Neural crest cell (in vitro differentiated cells): ENCODE measurements at places on chromosomes 5 and 9.

- peak overlapping the region; percentile 50 for H3K27ac ChIP-seq
- no peaks in the 10 kb centered on the region for H3K36me3 ChIP-seq
- peak; percentile 32 for DNase-seq
- peaks cover 19% of the 10 kb centered on the region for H3K4me1 ChIP-seq
These were observed 65.1 kb upstream of the IQGAP2 start for GRCh38 chr5:76337953-76338451.

DNA sequence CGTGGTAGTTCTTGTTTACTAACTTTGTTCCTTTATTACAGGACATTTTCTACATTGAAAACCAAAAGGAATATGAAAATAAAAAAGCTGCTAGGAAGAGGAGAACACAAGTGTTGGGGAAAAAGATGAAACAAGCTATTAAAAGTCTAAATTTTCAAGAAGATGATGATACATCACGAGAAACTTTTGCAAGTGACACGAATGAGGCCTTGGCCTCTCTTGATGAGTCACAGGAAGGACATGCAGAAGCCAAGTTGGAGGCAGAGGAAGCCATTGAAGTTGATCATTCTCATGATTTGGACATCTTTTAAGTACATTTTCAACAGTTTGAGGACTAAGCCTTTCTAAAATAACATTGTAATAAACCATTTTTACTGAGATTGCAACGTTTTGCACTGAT lies 23.8 kb downstream of the PHAX start:
- no peak overlapping the region for H3K4me3 ChIP-seq
- H3K27ac ChIP-seq: no peak overlapping the region
- no peaks in the 10 kb centered on the region for H3K27me3 ChIP-seq
- H3K36me3 ChIP-seq: peaks cover 2% of the 10 kb centered on the region
- no peak for DNase-seq

DNA sequence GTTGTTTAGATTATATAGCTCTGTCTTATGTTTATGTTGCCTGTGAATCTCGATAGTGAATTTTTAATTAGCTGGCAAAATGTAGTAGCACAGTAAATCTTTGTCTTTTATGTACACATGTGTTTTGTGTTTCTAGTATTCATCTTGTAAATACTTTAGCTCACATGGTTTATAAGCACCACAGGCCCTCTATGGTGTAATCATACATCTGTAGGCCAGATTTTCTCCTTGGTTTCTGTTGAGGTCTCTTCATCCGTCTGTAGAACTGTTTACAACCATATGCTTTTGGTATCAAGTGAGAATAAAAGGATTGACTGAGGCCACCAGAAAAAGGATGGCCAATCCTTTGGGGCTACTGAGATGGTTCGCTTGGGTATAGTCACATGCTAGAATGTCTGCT lies 45.0 kb downstream of the PRR16 start:
- H3K4me1 ChIP-seq: peaks cover 9% of the 10 kb centered on the region
- H3K36me3 ChIP-seq: no peaks in the 10 kb centered on the region
- no peak overlapping the region for H3K4me3 ChIP-seq
- no peak overlapping the region for H3K27ac ChIP-seq

GRCh38 chr5:172661526-172661925 lies 20.5 kb downstream of the NEURL1B start:
- no peak overlapping the region for H3K4me3 ChIP-seq
- no peak overlapping the region for H3K27ac ChIP-seq
- peaks cover 64% of the 10 kb centered on the region for H3K4me1 ChIP-seq
- no peak for DNase-seq
- H3K27me3 ChIP-seq: no peaks in the 10 kb centered on the region

GRCh38 chr5:116542619-116543018 lies 32.0 kb downstream of the SEMA6A start:
- H3K27me3 ChIP-seq: no peaks in the 10 kb centered on the region
- peaks cover 9% of the 10 kb centered on the region for H3K36me3 ChIP-seq
- no peak for DNase-seq
- H3K4me1 ChIP-seq: peaks cover 7% of the 10 kb centered on the region

DNA sequence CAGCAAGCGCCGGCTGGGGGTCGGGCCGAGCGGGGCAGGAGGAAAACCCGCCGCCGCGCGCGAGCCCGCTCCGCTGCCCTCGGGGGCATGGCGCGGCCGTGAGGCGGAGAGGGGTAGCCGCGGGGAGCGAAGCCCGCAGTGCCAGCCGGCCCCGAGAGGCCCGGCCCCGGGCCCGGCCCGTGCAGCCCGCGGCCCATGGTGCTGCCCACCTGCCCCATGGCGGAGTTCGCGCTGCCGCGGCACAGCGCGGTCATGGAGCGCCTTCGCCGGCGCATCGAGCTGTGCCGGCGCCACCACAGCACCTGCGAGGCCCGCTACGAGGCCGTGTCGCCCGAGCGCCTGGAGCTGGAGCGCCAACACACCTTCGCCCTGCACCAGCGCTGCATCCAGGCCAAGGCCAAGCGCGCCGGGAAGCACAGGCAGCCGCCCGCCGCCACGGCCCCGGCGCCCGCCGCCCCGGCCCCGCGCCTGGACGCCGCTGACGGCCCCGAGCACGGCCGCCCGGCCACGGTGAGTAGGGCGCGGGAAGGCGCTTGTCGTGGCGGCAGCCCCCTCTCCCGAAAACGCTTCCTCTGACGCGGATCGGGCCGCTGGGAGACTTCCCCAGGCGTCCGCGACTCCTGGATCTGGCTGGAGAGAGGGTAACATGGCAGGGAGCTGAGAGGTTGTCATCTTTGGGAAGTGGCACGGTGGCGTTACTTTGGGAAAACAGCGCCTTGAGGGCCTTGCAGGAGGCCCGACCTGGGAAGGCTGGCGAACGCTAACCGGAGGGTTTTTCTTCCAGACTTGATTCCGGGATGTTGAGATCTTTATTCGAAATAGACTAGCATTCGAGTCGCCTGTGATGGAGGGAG lies 523 bp downstream of the MAML1 start:
- H3K27ac ChIP-seq: peak overlapping the region; percentile 97
- H3K27me3 ChIP-seq: peaks cover 3% of the 10 kb centered on the region
- peak overlapping the region; percentile 99 for H3K4me3 ChIP-seq
- H3K4me1 ChIP-seq: peaks cover 31% of the 10 kb centered on the region

DNA sequence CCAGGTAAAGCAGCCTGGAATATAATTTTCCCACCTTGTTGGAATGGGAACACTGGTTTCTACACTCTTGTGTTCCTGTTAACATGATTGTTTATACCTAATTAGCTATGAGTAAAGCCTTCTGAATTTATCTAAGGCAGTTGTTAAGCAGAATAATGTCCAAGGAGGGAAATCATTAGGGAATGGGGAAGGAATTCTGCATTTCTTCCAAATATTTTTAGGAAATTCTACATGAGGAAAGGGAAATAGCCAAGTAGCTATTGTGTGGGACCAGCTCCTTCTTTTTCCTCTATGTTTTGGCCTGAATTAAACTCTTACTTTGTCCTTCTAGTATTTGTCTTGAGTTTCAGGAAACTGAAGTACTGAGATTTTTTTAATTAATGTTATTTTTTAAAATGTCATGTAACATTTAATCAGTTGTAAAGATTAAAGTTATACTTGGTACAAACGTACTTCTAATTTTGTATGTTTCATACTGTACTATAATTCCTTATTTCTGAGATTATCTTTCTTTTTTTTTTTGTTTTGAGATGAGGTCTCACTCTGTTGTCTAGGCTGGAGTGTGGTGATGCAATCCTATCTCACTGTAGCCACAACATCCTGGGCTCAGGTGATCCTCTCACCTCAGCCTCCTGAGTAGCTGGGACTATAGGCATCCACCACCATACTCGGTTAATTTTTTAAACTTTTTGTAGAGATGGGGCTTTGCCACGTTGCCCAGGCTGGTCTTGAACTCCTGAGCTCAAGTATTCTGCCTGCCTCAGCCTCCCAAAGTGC lies 28.5 kb downstream of the ANKDD1B start:
- H3K27ac ChIP-seq: no peak overlapping the region
- H3K4me3 ChIP-seq: no peak overlapping the region
- H3K36me3 ChIP-seq: no peaks in the 10 kb centered on the region
- DNase-seq: no peak

GRCh38 chr9:114226246-114227055 lies 71.1 kb downstream of the COL27A1 start:
- no peak overlapping the region for H3K4me3 ChIP-seq
- H3K36me3 ChIP-seq: no peaks in the 10 kb centered on the region
- DNase-seq: no peak
- H3K4me1 ChIP-seq: peaks cover 45% of the 10 kb centered on the region
